ENCODE measurements at places on chromosomes 11 and 22. TPM values are rescaled to one million over a fixed set of nuclear protein-coding genes. Genes with fewer than 3 reads are reported as not detected.

Gene OTOG
- not detected for polyA plus RNA-seq

Gene MTCH2
- 22.6 TPM for polyA plus RNA-seq

Gene CASP4
- 87.4 TPM for polyA plus RNA-seq

Gene RASD2
- polyA plus RNA-seq, result 1.1 TPM

Gene C11orf98
- 78.3 TPM for polyA plus RNA-seq

Gene DEPDC7
- polyA plus RNA-seq, result 1.6 TPM

Gene MRGPRG
- polyA plus RNA-seq, result not detected

Gene MRGPRE
- not detected for polyA plus RNA-seq

Gene OR51B4
- polyA plus RNA-seq, result not detected

Gene OR51B2
- not detected for polyA plus RNA-seq

Gene TENM4
- polyA plus RNA-seq, result 0.22 TPM

Gene OR51G2
- not detected for polyA plus RNA-seq

Gene B4GAT1
- polyA plus RNA-seq, result 19.9 TPM

Gene PDGFB
- polyA plus RNA-seq, result 18.0 TPM

Gene APOL1
- 37.2 TPM for polyA plus RNA-seq

Gene RIMBP3B
- polyA plus RNA-seq, result not detected

Gene PATE4
- polyA plus RNA-seq, result not detected

Gene TSSC4
- 58.0 TPM for polyA plus RNA-seq

Gene NXPE2
- not detected for polyA plus RNA-seq

Gene NXPE4
- not detected for polyA plus RNA-seq

Gene LRRC74B
- not detected for polyA plus RNA-seq

Gene CENPM
- 3.1 TPM for polyA plus RNA-seq

Gene NLRP10
- polyA plus RNA-seq, result not detected

Gene DDTL
- 10.6 TPM for polyA plus RNA-seq

Gene ROM1
- polyA plus RNA-seq, result 3.6 TPM

Gene TMEM86A
- polyA plus RNA-seq, result 1.2 TPM

Gene POU2AF2
- not detected for polyA plus RNA-seq

Gene PELI3
- polyA plus RNA-seq, result 3.9 TPM

Gene DEUP1
- not detected for polyA plus RNA-seq

Gene SCGB1D2
- not detected for polyA plus RNA-seq

Gene KRTAP5-11
- not detected for polyA plus RNA-seq

Gene HMGXB4
- polyA plus RNA-seq, result 10.7 TPM

Gene APOBEC3C
- 21.0 TPM for polyA plus RNA-seq

Gene TEF
- polyA plus RNA-seq, result 19.0 TPM

Gene DNAJB7
- not detected for polyA plus RNA-seq

Gene TPBGL
- 0.27 TPM for polyA plus RNA-seq

Gene RFPL1
- not detected for polyA plus RNA-seq

Gene TBC1D22A
- 16.7 TPM for polyA plus RNA-seq

Gene MIOX
- not detected for polyA plus RNA-seq

Gene CCDC116
- polyA plus RNA-seq, result 1.0 TPM

Gene RNF121
- 21.8 TPM for polyA plus RNA-seq

Gene IFTAP
- polyA plus RNA-seq, result 45.0 TPM

Gene MUC5AC
- polyA plus RNA-seq, result 24.5 TPM

Gene MRGPRF
- polyA plus RNA-seq, result 34.5 TPM

Gene IL17REL
- polyA plus RNA-seq, result 0.11 TPM

Gene SCN3B
- 0.70 TPM for polyA plus RNA-seq

Gene FLRT1
- 0.11 TPM for polyA plus RNA-seq

Gene CHRM1
- polyA plus RNA-seq, result 0.10 TPM

Gene RFPL2
- not detected for polyA plus RNA-seq

Gene SMC1B
- polyA plus RNA-seq, result 0.01 TPM

Gene IGLL1
- polyA plus RNA-seq, result not detected

Gene INS
- 1.8 TPM for polyA plus RNA-seq

Gene ISX
- 0.12 TPM for polyA plus RNA-seq

Gene TUBA8
- 3.7 TPM for polyA plus RNA-seq

Gene OR9G4
- not detected for polyA plus RNA-seq

Gene OSM
- polyA plus RNA-seq, result 14.7 TPM
